ENCODE measurements at places on chromosomes 11 and 22.

DNA sequence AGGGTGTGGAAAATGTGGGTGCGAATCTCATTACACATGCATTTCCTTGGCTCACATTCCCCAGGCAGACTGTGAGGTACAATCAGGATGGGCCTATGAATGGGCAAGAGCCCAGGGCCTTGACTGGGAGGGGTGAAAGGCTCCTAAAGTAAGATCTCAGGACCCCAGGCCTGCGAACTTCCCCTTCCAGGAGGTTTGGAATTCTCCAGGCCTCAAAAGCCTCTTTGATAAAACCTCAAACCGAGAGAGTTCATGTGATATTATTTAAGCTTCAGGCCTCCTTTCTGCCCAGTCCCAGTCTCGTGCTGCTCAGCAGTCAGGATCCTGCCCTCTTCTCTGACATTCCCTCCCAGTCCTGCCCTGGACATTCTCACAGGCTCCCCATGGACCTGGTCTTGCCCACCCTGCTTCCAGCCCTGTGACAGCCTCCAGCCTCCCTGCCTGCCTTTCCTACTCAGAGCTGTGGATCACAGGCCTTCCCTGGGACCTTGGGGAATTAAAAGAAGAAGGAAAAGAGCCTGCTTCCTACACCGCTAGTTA is 37.3 kb upstream of the TEAD1 start:
- DNase-seq = no peak

DNA sequence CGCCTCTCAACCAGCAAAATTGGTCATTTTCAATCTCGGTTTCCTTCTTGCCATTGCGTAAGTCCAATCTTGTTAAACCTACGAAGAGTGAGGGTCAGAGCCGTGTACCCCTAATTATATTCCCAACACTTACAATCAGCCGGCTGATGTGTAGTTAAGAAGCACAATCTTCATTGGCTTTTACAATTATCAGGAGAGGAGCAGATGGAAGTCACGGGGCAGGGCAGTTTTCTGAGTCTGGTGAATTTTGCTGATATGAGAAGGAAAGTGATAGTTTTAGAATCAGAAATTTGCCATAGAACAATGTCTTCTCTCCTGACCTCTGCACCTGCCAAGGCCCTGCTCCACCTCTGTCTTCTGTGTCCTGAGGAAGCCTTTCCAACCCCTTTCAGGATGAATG is 35.0 kb upstream of the ATXN10 start:
- no peak for DNase-seq

- DNase-seq = no peak
These were observed 41.7 kb upstream of the SMTN start for GRCh38 chr22:31039393-31039792.

- no peak for DNase-seq
These were observed 136.3 kb downstream of the TEAD1 start for GRCh38 chr11:12810568-12810894.
